Right atrium auricular region (tissue), 2 donors: ENCODE measurements at places on chromosomes 5 and 9. TPM values are rescaled to one million over a fixed set of nuclear protein-coding genes. Genes with fewer than 3 reads are reported as not detected.

DNA sequence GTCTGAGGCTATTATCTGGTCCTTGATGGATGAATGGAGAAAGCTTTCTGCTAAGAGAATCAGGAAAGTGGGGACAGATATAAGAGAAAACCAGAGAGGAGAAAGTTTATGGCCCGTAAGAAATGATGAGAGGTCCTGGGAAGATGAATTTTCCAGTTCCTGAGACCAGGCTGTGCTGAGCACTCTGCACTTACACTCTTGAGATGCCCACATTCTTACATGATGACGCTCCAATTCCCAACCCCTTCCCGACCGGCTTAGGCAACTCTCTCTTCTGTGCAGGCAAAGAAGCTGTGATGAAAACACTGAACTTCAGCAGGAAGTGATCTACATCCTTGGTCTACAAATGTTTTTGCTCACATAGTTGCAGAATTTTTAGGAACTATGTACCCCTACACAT is 417.0 kb downstream of the ARHGEF28 start:
- no peak for DNase-seq
- no peaks in the 10 kb centered on the region for H3K36me3 ChIP-seq
- no peaks in the 10 kb centered on the region for H3K4me1 ChIP-seq
- H3K4me3 ChIP-seq = no peak overlapping the region

DNA sequence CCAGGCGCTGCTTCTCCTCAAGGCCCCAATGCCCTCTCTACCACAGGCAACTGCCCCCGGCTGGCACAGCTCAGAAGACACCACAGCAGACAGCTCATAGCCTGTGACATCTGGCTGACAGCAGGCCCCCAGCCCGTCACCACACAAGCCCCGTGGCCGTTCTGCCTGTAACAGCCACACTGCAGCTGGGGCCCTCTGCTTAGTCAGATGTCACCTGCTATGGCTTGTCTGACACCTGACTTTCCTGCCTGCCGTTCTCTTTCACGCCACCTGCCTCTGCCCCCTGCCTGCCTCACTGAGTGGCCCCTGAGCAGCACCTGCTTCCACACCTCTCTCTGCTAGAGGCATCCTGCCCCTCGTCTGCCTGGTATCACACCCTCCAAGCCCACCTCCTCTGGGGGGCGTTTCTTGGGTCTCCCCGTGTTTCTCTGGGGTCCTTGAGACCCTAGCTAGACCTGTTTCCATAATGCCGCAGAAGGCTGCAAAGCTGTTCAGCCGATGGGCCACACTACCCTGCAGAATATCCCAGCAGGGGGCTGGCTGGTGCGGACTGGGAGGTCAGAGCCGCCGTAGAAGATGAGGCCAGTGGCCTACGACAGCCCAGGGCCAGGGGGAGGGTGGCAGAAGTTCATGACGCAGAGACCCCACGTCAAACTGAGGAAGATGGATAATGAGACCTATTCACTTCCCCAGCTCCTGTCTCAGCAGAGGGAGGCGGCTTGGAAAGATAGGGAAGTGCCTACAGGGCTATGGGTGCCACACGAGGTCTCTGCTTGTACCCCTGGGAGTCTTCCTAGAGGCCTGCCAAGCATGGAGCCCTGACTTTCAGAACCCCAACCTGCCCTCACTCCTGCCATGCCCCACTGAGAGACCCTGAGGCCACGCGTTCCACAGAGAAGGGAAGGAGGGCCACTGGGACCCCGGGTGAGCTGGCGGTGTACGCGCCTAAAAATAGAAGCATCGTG is 95.1 kb downstream of the ZNF354C start:
- H3K4me1 ChIP-seq = no peaks in the 10 kb centered on the region
- no peak overlapping the region for H3K27ac ChIP-seq
- no peak for DNase-seq
- H3K27me3 ChIP-seq = no peaks in the 10 kb centered on the region

DNA sequence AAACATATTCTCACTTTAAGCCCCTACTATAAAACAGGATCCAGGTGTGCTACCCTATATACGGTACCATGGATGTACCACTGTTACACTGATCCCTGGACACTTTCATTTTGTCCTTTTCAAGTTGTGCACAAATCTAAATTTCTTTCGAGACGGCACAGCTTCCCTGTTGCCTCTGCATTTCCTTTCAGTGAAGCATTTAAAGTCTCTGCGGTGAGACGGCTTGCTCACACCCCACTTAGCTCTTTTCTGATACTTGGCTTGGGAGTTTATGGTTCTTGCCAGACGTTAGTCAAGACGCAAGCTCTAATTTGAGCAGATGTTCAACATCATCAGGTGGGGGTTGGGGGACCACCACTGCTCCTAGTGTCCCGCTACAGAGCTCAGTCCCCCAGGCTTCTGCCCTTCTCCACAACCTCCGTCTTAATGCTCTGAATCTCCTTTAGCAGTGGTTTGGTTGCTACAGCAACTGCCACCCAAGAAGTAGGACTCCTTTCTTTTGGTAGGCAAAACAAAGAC is 15.8 kb downstream of the F2RL2 start:
- H3K4me1 ChIP-seq = no peaks in the 10 kb centered on the region
- no peak overlapping the region for H3K4me3 ChIP-seq
- H3K27me3 ChIP-seq = no peaks in the 10 kb centered on the region

- H3K27me3 ChIP-seq = no peaks in the 10 kb centered on the region
- no peak for DNase-seq
- no peaks in the 10 kb centered on the region for H3K4me1 ChIP-seq
- no peak overlapping the region for H3K27ac ChIP-seq
- H3K36me3 ChIP-seq = no peaks in the 10 kb centered on the region
- no peak overlapping the region for H3K4me3 ChIP-seq
Measured at GRCh38 chr5:78841767-78842166, 143.3 kb downstream of the ARSB start.

GRCh38 chr9:129968690-129969485 is 74.1 kb downstream of the FNBP1 start:
- H3K4me3 ChIP-seq = no peak overlapping the region
- H3K4me1 ChIP-seq = no peaks in the 10 kb centered on the region
- H3K36me3 ChIP-seq = no peaks in the 10 kb centered on the region

SLC1A1 gene
- total RNA-seq = 2.6 TPM

DNA sequence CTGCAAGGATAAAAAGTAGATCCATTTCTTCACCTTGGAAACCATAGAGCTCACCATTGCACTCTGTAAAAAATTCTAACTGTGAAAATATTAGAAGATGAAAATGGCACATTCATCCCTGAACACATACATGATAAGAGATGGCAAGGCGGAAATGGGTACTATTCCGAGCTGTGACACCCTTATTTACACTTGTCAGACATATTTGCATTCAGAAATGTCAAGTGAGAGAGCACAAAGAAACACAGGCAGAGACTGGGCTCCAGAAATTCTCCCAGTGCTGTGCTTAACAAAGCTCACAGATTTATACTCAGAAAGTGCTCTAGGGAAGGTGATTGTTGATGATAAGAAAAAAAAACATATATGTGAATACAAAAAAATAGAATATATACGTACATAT is 170.3 kb upstream of the PUM3 start:
- H3K4me3 ChIP-seq = no peak overlapping the region
- DNase-seq = no peak
- H3K36me3 ChIP-seq = no peaks in the 10 kb centered on the region
- no peaks in the 10 kb centered on the region for H3K27me3 ChIP-seq
- no peak overlapping the region for H3K27ac ChIP-seq
- no peaks in the 10 kb centered on the region for H3K4me1 ChIP-seq
